ENCODE measurements at places on chromosomes 11 and 22. TPM values are rescaled to one million over a fixed set of nuclear protein-coding genes. Genes with fewer than 3 reads are reported as not detected.

- H3K4me3 ChIP-seq = peak overlapping the region; percentile 63
- no peaks in the 10 kb centered on the region for H3K36me3 ChIP-seq
- peaks cover 41% of the 10 kb centered on the region for H3K27me3 ChIP-seq
Measured at GRCh38 chr11:8262552-8263108, 1.0 kb downstream of the LMO1 start.

DNA sequence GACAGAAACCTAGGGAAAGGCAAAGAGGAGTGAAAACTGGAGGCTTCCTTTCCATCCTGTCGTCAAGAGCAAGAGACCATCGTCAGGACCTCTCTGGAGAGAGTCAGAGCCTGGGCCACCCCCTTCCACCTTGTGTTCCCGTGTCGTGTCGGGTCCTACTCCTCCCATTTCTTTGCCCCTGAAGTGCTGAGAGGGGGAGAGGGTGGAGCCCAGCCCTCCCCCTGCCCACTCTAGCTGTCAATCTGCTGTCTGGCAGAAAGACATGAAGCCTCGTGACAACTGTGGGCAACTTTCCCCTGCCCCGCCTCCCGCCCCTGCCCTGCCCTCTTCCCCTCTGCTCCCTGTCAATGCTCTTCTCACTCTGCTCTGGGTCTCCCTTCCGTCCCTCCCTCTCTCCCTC is 20.6 kb downstream of the ANKK1 start:
- H3K4me1 ChIP-seq = no peaks in the 10 kb centered on the region
- no peaks in the 10 kb centered on the region for H3K36me3 ChIP-seq
- H3K4me3 ChIP-seq = no peak overlapping the region
- DNase-seq = no peak
- H3K27ac ChIP-seq = no peak overlapping the region
- H3K27me3 ChIP-seq = no peaks in the 10 kb centered on the region

- H3K27me3 ChIP-seq = no peaks in the 10 kb centered on the region
- H3K27ac ChIP-seq = no peak overlapping the region
- H3K4me3 ChIP-seq = no peak overlapping the region
- H3K36me3 ChIP-seq = peaks cover 10% of the 10 kb centered on the region
- H3K4me1 ChIP-seq = no peaks in the 10 kb centered on the region
- DNase-seq = no peak
Measured at GRCh38 chr22:36954251-36955014, 41.0 kb downstream of the CSF2RB start.

GRCh38 chr22:44112191-44112590 is 68.5 kb upstream of the PARVG start:
- DNase-seq = no peak
- H3K4me1 ChIP-seq = peaks cover 4% of the 10 kb centered on the region
- H3K4me3 ChIP-seq = no peak overlapping the region
- H3K27ac ChIP-seq = no peak overlapping the region
- H3K36me3 ChIP-seq = no peaks in the 10 kb centered on the region

The ZNF214 gene
- 5.0 TPM for total RNA-seq

- no peaks in the 10 kb centered on the region for H3K27me3 ChIP-seq
- H3K4me3 ChIP-seq = no peak overlapping the region
- H3K4me1 ChIP-seq = no peaks in the 10 kb centered on the region
- H3K36me3 ChIP-seq = peaks cover 86% of the 10 kb centered on the region
- no peak for DNase-seq
- no peak overlapping the region for H3K27ac ChIP-seq
Measured at GRCh38 chr22:49886346-49887063, 31.7 kb downstream of the ALG12 start.

The FJX1 gene
- total RNA-seq = 14.4 TPM

The GAS2L1 gene
- total RNA-seq = 8.0 TPM

The TRIM48 gene
- total RNA-seq = not detected

- H3K4me1 ChIP-seq = peaks cover 4% of the 10 kb centered on the region
- no peak overlapping the region for H3K4me3 ChIP-seq
- H3K36me3 ChIP-seq = no peaks in the 10 kb centered on the region
- H3K27me3 ChIP-seq = no peaks in the 10 kb centered on the region
Measured at GRCh38 chr22:36048911-36049677, 20.5 kb upstream of the RBFOX2 start.

DNA sequence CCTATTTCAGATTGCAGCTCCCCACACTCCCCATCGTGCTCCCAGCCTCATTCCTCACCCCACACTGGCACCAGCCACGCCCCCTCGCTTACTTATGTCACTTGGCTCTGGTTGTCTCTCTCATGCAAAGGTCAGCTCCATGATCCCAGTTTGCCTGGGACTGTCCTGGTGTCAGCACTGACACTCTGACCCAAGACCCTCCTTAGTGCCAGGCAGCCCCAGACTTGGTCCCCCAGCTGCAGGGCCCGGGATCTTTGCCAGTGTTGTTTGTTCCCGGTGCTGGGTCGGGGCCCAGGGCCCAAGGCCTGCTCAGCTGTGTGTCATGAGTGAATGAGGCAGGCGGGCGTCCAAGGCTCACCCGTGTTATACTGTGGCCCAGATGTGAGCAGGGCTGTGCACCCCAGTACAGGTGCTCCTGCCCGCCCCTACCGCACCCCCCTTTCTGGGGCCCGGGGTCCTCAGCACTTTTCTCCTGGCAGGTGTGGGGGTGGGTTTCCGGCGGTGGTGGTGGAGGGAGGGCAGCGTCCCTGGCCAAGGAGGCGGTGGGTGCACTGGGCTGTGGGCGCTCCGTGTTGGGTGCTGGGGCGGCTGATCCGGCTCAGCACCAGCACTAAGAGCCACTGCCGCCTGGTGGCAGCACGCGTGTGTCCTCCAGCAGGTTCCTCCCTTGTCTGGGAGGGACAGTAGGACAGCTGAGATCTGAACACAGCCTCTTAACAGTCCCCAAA is 19.5 kb downstream of the IL17REL start:
- no peaks in the 10 kb centered on the region for H3K4me1 ChIP-seq
- peak; percentile 74 for DNase-seq
- H3K36me3 ChIP-seq = no peaks in the 10 kb centered on the region
- no peaks in the 10 kb centered on the region for H3K27me3 ChIP-seq
- H3K27ac ChIP-seq = no peak overlapping the region
- H3K4me3 ChIP-seq = peak overlapping the region; percentile 59

DNA sequence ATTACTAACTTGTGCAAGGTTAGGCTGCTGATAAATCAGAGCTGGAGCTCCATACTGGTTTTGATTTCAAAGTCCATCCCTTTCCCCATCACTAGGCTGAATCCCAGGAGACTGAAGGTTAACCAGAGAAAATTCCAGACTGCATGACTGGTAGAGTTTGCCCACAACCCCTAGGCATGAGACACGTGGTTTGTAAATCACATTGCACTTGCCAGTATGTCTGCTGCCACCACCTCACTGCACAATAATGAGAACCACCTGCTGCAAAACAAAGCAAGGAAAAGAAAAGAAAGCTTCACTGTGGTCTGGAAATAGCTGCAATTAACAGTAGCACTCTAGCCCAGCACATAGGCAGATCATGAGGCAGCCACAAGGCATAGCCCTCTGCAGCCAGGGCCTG is 67.6 kb upstream of the NTM start:
- H3K4me3 ChIP-seq = no peak overlapping the region
- no peaks in the 10 kb centered on the region for H3K27me3 ChIP-seq

DNA sequence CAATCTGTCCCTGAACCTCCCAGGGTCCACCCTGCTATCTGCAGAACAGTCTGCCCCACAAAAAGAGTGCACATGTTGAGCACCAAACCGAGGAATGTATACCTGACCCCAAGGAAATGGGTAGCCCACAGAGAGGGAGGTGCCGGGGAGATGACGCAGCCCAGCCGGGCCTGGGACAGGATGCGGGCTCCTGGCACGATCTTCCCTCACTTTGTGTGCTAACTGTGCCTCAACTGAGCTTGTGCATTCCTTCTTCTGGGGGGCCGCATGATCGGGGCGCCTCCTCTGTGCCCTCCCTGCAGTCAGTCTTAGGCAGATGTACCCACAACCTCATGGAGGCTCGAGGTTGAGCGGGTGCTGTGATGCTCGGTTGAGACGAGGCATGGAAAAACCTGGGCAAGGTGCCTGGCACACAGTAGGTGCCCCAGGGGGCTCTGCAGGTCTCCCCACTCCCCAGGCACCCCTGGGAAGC is 2.4 kb downstream of the GAS2L1 start:
- H3K36me3 ChIP-seq = peaks cover 5% of the 10 kb centered on the region
- no peak overlapping the region for H3K4me3 ChIP-seq
- no peak for DNase-seq
- no peak overlapping the region for H3K27ac ChIP-seq
- no peaks in the 10 kb centered on the region for H3K4me1 ChIP-seq

- H3K4me3 ChIP-seq = no peak overlapping the region
- H3K36me3 ChIP-seq = 0 out of 2 replicates have a peak, but pooled peaks cover 5% of the 10 kb centered on the region
- no peak for DNase-seq
- peaks cover 6% of the 10 kb centered on the region for H3K4me1 ChIP-seq
Measured at GRCh38 chr11:8814923-8815240, 96.1 kb upstream of the AKIP1 start.

The HEPACAM gene
- not detected for total RNA-seq

GRCh38 chr11:86623736-86624135 is 48.7 kb downstream of the ME3 start:
- no peaks in the 10 kb centered on the region for H3K4me1 ChIP-seq
- H3K27me3 ChIP-seq = no peaks in the 10 kb centered on the region
- no peaks in the 10 kb centered on the region for H3K36me3 ChIP-seq
- no peak for DNase-seq

The CCDC15 gene
- total RNA-seq = 2.3 TPM

The MN1 gene
- 2.8 TPM for total RNA-seq

The PHLDA2 gene
- total RNA-seq = 42.8 TPM

The NAALADL1 gene
- 1.0 TPM for total RNA-seq

- H3K27me3 ChIP-seq = no peaks in the 10 kb centered on the region
- H3K36me3 ChIP-seq = peaks cover 4% of the 10 kb centered on the region
- no peak for DNase-seq
Measured at GRCh38 chr11:97502201-97502600, 1112.4 kb downstream of the JRKL start.

DNA sequence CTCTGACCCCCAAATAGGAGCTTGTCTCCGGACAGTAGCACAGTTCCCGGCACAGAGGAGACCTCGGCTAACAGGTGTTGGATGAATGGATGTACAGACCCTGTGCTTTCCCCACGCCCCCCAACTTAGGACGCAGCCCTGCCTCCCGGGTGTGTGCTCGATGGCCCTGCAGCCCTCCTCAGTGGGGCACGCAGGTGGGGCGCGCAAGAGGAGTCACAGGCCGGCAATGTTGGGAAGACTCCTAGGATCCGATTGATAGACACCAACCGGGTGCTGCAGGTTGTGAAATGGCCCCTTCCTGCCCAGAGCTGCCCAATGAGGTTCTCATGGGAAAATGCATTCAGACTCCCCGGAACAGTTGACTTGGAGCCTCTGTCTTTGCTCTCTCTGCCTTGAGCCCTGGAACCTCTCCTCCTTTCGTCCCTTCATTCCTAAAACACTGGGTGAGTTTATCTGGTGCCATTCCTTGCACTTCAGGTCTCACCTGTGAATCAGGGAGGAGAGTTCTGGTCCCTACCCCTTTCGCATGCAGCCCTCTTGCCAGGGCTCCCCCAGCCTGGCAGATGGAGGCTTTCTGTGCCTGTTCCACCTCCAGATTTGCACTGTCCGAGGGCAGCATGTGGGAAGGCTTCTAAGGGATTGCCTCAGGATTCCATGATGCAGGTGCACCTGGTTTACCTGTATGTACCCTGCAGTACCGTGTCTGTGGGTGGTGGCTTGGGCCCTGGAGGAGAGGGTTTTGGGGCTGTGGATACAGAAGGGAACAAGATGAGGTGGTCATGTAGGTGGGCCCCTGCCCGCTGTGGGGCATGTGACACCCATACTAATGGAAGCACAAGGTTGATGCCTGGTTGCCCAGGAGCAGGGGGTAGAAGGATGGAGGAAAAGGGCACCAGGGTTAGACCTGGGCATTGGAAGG is 1.2 kb downstream of the MICALL1 start:
- peak overlapping the region; percentile 76 for H3K4me3 ChIP-seq
- H3K27me3 ChIP-seq = no peaks in the 10 kb centered on the region
- H3K4me1 ChIP-seq = 0 out of 2 replicates have a peak, but pooled peaks cover 3% of the 10 kb centered on the region
- DNase-seq = no peak

The ZP1 gene
- total RNA-seq = not detected

DNA sequence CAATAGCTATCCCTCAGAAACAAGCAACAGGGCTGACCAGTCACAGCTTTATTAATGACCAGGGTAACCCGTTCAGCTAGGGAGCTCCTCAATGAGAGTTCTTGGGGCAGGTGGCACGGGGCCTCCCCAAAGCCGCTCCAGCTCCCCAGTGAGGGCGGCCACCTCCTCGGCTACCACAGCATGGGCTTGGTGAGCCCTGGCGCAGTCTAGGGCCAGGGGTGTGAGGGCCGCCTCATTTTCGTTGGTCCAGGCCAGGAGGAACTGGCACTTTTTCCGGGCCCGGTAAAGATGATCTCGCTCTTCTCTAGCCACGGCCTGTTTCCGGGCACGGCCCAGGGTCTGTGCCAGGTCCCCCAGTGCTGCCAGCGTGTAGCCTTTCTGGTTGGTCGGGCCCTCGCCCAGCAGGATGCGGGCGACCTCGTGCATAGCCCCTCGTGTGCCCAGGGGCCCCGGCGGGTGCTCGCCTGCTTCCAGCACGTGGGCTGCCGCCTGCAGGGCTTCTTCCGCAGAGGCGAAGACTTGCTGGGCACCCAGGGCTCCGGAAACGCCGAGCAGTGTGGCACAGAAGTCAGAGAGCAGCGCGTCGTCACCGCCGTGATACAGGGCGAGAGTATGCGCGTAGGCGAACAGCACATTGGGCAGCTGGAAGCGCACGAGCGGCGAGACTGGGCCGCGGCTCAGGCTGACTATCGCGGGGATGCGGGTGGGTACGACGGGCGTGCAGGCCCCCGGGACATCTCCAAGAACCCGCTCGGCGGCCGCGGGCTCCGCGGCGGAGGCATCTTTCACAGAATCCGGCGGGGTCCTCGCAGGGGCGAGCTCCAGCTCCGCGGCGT is 913 bp downstream of the ZNHIT2 start:
- H3K4me3 ChIP-seq = peak overlapping the region; percentile 89
- H3K27ac ChIP-seq = no peak overlapping the region
- peaks cover 25% of the 10 kb centered on the region for H3K36me3 ChIP-seq
- no peaks in the 10 kb centered on the region for H3K27me3 ChIP-seq

The SLC15A3 gene
- total RNA-seq = 7.0 TPM

GRCh38 chr11:84384731-84385130 is 1098.6 kb upstream of the CCDC90B start:
- no peaks in the 10 kb centered on the region for H3K27me3 ChIP-seq
- H3K4me1 ChIP-seq = 0 out of 2 replicates have a peak, but pooled peaks cover 3% of the 10 kb centered on the region
- H3K36me3 ChIP-seq = no peaks in the 10 kb centered on the region
- no peak overlapping the region for H3K4me3 ChIP-seq
- DNase-seq = peak; percentile 42
- H3K27ac ChIP-seq = no peak overlapping the region

DNA sequence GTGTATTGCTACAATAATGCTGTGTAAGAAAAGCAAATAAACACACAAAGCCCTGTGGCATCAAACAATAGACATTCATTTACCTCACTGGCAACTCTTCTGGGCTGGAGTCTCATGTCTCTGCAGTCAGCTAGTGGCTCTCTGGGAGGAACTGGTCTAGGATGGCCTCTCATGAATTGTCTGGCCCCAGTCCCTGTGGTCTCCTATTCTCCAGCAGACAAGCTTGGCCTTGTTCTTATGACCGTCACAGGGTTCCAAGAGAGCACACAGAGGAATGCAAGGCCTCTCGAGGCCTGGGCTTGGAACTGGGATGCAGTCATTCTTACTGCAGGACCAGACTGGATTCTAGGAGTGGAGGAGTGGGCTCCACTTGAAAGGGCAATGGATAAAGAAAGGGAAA is 141.2 kb upstream of the NTM start:
- no peaks in the 10 kb centered on the region for H3K27me3 ChIP-seq
- no peak overlapping the region for H3K27ac ChIP-seq
- no peaks in the 10 kb centered on the region for H3K36me3 ChIP-seq
- no peak for DNase-seq
- peaks cover 2% of the 10 kb centered on the region for H3K4me1 ChIP-seq

Measured in H9 (cell line).